Suppressor macrophage treated with lipopolysaccharide for 1 hour (primary cell): ENCODE measurements at places on chromosomes 3 and 15.

GRCh38 chr3:38008971-38009580, 18.5 kb downstream of the VILL start:
- DNase-seq: no peak

GRCh38 chr3:39170461-39170860, 17.1 kb upstream of the CSRNP1 start:
- DNase-seq: no peak

DNA sequence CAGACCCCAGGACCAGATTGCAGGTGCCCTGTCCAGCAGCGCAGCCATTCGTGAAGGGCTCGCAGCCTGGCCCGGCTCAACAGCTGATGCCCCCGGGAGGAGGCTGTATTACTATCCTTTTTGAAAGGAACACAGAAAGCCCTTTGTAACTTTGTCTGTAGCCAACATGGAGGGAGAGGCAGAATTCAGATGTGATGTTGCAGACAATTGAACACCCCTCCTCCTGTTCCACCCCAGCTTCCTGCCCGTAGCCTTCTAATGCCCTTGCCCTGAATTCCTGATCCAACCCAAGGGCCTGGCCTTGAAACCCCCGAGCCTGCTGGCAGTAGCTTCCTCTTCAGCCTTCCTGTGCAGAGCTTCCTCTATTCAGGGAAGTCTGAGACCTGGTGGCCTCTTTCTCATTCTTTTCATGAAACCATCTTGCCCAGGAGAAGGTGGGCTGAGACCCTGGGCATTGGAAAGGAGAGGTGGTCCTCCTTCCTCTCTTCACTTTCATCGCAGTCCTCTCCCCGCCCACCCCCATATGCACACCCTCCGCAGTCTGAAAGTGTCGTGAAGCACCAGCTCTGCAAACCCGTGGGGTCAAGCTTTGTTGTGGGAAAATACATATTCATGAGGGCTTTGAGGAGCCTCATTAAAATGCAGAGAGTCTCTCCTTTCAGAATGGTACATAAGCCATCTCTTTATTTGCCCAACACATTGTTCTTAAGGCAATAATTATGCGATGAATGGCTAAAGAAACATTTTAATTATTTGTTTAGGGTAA, 109.2 kb downstream of the APBA2 start:
- DNase-seq: peak; percentile 61

- no peak for DNase-seq
Observed at GRCh38 chr3:53593611-53594010, 99.2 kb downstream of the CACNA1D start.

- no peak for DNase-seq
Observed at GRCh38 chr3:149215515-149215914, 6.1 kb downstream of the CP start.

DNA sequence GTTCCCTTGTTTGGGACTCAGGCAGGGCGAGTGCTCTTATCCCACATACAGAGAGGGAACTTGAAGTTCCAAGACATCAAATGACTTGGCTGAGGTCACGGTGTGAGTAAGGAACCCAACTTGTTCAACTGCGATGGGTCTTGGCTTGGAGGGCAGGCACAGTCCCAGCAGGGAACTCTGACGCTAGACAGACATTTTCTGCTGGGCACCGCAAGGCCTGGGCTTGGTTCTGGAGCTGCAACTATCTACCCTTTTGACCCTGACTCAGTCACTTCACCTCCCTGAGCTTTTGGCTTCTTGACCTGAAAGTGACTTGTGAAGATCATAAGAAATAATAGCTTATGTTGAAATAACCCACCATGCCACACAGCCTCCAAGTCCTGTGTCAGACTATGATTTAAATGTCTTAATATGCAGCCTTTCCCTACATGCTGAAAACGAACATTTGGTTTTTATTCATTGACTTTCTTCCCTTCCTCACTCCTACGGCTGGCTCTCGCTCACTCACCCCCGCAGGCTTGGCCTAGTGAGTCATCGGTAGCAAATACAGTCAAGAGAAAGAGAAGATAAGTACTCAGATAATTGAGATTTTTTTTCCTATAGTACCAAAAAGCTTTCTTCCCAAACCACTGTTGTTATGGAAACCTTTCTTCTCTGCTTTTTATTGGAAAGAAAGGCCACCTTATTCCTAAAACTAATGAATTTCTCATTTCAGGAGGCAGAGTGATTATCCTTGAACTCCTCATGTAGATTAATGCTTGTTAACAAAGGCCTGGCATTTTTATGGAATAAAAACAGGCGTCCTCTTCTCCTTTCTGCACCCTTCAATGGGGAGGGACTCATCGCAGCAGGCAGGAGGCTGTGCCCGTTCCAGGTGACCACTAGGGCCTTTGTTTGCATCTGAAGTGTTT, 178.4 kb downstream of the ATP10A start:
- peak; percentile 19 for DNase-seq

DNA sequence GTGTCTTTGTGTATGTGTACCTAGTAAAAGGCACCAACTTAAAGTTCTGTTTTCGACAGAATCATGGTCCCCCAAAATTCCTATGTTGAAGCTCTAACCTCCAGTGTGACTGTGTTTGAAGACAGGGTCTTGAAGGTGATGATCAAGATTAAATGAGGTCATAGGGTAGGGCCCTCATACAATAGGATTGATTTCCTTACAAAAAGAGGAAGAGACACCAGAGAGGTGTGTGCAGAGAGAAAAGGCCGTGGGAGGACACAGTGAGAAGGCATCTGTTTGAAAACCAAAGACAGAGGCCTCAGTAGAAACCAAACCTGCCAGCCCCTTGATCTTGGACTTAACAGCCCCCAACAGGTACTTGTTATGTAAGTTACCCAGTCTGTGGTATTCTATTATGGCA, 52.0 kb upstream of the CORO2B start:
- DNase-seq: no peak

DNA sequence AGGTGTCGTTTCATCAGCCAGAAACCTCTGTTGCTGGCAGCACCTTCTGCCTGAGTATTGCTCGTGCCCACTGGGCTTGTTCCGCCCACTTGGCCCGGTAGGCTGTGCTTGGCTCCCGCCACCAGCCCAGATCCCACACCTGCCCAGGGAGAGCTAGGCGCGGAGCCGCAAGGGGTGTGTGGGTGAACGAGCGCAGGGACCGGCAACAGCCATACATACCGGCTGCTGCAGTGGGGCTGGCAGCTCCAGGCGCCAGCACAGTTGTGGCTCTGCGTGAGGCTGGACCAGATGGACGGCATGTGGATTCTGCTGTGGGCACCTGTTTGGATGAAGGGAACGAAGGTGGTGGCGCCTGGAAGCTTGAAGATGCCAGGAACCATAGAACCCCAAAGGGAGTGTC, 331.5 kb upstream of the MCTP2 start:
- no peak for DNase-seq

DNA sequence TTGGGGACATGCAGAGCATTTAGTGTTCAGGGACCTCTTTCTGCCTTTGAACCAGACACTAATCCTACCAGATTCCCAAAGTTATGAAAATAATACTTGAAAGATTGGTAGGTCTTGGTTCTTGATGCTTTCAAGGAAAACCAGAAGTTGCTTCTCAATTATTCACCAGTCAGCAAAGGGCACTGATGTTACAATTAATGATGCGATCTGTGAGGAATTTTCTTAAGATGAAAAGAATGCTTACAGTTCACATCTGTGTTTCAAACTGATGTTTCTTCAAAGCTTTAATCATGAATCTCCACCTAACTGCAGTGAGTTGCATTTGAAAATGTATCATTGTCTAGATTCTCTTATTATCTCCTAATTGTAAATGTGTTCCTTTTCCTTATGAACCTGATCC, 161.0 kb downstream of the NAALADL2 start:
- no peak for DNase-seq

DNA sequence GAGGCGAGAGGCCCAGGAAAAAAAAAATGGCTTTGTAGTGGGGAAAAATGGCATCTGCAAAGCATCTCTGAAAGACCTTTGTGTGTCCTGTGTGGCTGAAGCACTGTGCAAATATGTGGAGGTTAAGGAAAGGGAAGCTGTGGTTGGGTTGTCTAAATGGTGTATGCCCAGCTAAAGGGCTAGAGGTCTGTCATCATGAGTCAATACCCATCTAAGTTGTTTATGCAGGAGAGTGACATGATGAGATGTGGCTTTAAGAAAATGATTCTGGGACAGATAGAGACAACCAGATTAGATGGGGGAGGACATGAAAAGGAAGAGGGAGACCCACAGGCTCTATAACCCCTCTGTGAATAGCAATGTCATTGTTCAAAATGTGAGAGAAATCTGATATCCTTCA, 280.7 kb downstream of the MFSD1 start:
- DNase-seq: no peak

DNA sequence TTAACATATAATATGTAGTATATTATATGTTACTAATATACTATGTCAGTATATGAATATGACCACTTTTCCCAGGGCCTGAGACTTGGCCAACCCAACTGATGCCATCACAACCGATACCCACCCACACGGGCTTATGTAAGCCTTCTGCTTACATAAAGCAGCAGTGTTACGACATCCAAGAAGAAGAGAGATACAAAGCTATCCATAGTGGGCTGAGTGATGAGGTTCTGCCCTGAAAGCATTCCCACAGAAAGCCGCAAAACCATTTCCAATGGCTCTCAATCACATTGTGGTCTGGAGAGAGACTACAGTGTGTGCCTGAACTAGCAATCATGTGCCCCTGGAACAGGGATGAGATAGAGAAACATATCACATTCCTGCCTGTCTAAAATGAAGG, 177.9 kb downstream of the PLOD2 start:
- DNase-seq: peak; percentile 17

DNA sequence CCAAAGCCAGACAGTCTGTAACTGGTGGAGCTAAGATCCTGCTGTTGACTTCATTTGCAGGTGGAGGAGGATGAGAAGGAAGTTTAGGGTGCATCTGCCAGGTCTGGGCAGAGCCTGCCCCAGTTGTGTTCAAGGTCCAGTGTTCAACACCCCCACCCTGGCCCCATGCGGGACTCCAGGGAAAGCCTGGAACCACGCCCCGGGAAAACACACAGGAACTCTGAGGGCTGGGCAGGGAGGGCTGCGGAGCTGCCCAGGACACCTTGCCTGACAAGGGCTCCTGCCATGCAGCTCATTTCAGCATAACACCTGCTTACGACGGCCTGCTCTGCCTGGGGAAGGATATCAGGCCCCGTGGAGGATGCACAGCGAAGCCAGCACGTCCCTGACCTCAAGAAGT, 286.3 kb downstream of the XXYLT1 start:
- no peak for DNase-seq

- DNase-seq: no peak
Observed at GRCh38 chr15:74191798-74192197, 10.8 kb downstream of the STRA6 start.

- peak; percentile 45 for DNase-seq
Observed at GRCh38 chr3:114155370-114155821, 23.5 kb downstream of the DRD3 start.

- no peak for DNase-seq
Observed at GRCh38 chr15:33314069-33314468, 3.3 kb downstream of the RYR3 start.

- no peak for DNase-seq
Observed at GRCh38 chr3:67382536-67382935, 271.9 kb downstream of the SUCLG2 start.

- no peak for DNase-seq
Observed at GRCh38 chr15:55770261-55770660, 27.3 kb upstream of the PRTG start.

GRCh38 chr15:22880068-22880980, 41.9 kb downstream of the NIPA2 start:
- DNase-seq: no peak

DNA sequence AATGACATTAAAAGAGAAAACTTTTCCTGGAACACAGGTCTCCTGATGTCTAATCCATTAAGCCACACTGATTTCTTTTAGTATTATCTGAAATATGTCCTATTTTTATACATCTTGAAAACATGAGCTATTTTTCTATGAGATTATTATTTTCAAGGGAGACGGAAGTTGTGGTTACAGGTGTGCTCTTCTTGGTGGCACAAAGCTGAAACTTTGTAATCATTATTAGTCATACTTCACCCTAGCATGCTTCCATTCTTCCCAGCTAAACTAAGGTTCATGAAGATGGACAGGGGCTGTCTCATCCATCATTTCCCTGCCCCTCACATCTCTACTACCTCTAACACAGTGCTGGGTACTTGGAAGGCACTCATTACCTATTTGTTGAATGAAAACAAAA, 85.6 kb upstream of the POU1F1 start:
- DNase-seq: no peak
